ENCODE measurements at places on chromosomes 1 and 21. TPM values are rescaled to one million over a fixed set of nuclear protein-coding genes. Genes with fewer than 3 reads are reported as not detected.
A peak's percentile ranks its signal among the peaks of the same experiment; 100 is the strongest.

Gene CHIT1
- polyA plus RNA-seq: 0.57 TPM

Gene COA6
- 30.1 TPM for polyA plus RNA-seq

Gene PSMD4
- 69.6 TPM for polyA plus RNA-seq

Gene OR6K3
- polyA plus RNA-seq: not detected

Gene ARMH1
- 1.0 TPM for polyA plus RNA-seq

Gene TNFRSF14
- 11.3 TPM for polyA plus RNA-seq

Gene EVI5
- polyA plus RNA-seq: 13.4 TPM

GRCh38 chr1:1237874-1238701, 6.1 kb downstream of the B3GALT6 start:
- no peak for DNase-seq

GRCh38 chr1:231699784-231700183, 73.2 kb downstream of the DISC1 start:
- no peak for DNase-seq

DNA sequence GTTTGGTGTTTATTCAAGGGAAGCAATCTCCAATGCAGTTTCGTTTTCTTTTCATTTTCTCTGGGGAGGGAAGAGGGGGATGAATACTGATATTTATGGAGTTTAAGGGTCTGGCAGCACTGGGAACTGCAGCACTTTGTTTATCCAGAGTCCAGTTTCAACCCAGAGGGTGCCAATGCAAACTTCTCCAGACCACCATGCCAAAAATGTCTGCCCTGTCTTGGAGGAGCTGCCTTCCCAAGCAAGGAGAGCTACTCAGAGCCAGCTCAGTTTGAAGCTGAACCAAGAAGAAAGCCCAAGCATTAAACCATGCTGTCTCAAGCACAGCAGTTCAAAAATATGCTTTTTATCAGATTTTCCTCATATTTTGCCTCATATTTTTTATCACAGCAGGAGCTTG, 589.7 kb downstream of the LMO4 start:
- DNase-seq: no peak

GRCh38 chr1:55822891-55823290, 607.7 kb upstream of the USP24 start:
- DNase-seq: no peak

DNA sequence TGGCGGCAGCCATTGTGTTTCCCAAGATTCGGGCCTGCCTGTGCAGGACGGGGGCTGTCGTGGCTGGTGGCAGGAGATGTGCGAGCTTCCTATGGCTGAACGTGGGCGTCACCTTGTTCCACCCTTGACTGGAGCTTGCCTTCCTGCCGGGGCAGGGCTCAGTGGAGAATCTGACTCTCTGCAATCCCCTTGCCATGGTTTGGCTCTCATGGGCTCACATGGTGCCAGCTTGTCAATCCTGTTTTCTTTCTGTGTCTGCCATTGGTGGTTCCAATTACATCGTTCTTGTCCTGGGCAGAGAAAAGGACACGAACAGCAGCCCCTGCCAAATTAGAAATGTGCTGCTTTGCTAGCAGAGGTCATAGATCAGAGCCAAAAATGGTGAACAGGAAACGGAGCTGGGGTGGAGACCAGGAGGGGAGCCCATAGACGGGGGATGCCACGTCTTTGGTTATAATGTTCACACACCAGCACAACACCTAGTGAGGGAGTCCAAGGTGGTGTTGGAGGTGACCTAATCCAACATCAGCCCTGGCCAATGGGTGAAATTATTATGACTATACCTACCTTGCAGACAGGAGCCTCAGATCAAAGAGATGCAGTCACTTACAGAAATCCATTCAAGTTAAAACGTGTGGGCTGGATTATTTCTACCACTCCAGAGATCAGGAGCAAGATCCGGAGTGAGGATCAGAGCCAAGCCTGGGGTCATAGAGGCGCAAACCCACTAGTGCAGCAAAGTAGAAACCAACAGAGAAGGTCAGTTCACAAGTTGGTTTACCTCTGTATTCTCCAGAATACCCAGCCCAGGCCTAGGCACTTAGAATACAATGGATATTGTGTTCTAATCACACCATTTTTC, 253.1 kb downstream of the SIPA1L2 start:
- DNase-seq: no peak

DNA sequence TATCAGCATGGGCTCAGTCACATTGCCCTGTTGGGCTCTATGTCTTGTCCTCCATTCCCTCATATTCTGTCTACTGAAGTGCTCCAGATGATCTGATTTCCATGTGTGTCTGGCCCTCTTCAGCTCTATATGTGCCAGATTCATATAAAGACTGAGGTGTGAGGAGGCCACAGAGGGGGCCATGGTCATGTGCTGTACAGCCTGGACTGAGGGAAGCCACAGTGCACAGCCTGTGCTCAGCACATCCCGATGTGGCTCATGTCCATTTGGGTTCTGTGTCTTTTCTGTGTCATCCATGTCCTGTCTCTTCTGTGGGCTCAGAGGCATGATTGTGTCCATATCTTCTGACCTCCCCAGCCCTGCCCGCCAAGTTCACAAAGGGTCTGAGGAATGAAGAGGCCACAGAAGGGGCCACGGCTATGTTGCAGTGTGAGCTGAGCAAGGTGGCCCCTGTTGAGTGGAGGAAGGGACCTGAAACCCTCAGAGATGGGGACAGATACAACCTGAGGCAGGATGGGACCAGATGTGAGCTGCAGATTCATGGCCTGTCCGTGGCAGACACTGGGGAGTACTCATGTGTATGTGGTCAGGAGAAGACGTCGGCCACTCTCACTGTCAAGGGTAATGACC, 97.0 kb downstream of the OBSCN start:
- no peak for DNase-seq

- no peak for DNase-seq
Measured at GRCh38 chr1:145719230-145720079, at the start of gene CD160. Gene CD160 (plus strand): TSS chr1:145719499. CDS start chr1:145728328, 8,829 bp downstream.

- DNase-seq: no peak
Measured at GRCh38 chr21:36183144-36183795, 26.6 kb downstream of the DOP1B start.

- no peak for DNase-seq
Measured at GRCh38 chr1:16293538-16293937, 56.6 kb upstream of the CPLANE2 start.

DNA sequence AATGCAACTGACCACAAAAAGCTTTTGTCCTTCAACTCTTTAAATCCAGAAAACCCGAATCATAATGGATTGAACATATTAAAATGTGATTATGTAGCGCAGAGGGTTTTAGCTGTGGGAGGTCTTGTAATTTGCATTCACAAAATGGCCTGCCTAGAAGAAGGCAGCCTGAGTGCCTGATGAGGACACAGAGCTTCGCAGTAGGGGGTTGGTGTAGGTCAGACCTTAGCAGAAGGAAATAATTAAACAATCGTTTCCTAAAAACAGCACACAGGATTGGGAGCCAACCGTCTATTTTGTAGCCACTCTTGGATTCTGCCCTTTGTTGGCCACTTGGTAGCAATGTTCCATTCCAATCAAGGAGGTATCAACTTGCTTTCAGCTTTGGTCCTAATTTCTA, 195.7 kb upstream of the KIAA0040 start:
- DNase-seq: no peak

DNA sequence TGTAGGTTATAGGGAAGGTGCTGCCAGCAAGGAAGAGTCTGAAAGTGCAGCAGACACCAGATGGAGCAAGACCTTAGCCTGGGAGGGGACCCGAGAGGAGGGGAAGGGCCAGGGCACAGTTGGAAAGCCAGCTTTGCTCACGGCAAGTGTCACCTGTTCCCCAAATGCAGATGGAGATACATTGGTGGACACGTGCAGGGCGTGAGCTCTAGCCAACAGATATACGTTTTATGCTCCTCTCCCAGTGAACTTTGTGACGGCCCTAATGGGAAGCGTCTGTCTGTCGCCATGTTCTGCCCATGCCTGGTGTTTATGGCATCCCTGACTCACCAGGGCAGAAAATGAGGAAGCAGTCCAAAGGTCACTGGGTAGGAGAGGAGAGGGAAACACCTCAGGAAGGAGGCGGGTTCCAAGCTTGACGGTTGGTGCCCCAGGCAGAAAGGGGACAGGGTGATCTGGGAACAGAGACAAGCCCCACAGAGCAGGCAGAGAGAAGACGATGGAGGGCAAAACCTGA, 7.6 kb downstream of the GPA33 start:
- DNase-seq: no peak

DNA sequence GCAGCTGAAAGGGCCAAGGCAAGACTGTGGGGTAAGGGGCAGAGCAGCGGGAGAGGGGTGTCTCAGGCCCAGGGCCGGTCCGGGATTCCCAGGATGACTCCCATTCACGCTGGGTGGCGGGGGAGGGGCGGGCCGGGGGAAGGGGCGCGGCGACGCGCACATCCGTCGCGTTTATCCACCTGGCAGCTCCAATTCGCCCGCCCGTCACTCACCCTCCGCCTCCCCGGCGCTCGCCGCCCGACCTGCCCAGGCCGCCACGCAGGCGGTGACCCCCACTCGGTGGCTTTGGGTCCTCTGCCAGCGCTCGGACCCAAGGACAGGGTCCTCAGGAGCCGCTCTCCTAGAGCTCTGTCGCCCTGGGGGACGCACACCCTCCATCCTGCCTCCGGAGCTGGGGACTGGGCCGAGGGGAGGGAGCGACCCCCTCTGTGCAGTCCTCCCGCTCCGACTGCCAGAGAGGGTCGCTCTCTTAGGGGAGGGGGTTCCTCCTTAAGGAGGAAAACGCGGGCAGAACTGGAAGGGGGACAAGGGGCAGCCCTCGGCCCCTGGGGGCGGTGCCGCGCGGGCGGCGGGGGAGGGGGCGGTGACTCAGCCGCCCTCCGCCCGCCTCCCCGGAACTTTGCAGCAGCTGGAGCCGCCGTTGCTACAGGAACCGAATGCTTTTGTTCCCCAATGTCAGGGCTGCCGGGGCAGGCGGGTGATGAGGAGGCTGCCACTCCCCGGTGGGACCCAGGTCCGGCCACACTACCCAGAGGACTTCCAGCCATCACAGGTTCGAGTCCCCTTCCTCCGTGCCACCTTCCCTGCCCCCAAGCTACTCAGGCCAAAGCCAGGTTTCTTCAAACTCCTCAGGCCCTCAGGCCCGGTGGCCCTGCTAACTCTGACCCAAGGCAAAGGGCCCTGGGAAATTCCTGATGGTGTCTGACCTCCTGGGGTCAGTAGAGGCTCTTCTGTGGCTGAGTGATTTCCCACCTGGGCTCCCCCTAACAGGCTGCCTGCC, 3.4 kb downstream of the ADGRB2 start:
- no peak for DNase-seq

- no peak for DNase-seq
Measured at GRCh38 chr1:113256348-113256729, 134.0 kb upstream of the MAGI3 start.

- peak; percentile 66 for DNase-seq
Measured at GRCh38 chr1:51236531-51237350, 668 bp downstream of the RNF11 start.

DNA sequence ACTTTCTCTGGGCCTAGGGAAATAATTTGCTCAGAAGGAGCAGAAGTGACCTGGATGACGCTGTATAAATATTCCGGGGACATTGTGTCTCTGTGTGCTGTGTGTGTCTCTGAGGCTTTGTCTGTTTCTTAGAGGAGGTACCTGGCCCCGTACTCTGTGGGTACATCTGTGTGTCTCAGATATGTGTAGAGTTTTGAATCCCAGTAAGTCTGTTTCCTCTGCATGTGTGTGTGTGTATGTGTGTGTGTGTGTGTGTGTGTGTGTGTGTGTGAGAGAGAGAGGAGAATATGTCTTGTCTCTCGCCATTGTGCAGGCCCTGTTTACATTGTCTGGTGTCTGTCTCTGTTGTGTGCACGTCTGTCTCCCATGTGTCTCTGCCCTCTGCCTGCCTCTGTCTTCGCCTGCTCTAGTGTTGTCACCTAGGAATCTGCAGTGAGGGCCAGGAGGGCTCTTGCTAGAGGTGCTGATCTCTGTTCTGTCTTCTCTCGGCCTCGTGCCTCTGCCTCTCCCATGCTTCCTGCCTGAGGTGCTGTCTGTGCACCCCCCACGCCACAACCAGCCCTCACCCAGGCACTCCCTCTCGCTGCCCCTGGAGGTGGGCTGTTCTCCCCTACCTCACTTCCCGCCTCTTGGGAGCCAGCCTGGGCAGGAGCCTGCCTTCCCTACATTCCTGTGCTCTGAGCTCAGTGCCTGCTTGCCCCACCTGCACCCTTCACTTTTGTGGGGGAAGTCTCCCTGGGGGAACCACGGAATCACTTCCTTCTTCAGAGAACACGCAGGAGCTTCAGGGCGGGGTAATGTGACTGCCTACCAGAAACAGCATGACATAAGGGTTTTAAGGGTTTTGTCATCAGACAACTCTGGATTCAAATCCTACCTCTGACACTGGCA, 5.9 kb downstream of the MAP7D1 start:
- no peak for DNase-seq

- no peak for DNase-seq
Measured at GRCh38 chr1:221778535-221779142, 36.8 kb upstream of the DUSP10 start.

DNA sequence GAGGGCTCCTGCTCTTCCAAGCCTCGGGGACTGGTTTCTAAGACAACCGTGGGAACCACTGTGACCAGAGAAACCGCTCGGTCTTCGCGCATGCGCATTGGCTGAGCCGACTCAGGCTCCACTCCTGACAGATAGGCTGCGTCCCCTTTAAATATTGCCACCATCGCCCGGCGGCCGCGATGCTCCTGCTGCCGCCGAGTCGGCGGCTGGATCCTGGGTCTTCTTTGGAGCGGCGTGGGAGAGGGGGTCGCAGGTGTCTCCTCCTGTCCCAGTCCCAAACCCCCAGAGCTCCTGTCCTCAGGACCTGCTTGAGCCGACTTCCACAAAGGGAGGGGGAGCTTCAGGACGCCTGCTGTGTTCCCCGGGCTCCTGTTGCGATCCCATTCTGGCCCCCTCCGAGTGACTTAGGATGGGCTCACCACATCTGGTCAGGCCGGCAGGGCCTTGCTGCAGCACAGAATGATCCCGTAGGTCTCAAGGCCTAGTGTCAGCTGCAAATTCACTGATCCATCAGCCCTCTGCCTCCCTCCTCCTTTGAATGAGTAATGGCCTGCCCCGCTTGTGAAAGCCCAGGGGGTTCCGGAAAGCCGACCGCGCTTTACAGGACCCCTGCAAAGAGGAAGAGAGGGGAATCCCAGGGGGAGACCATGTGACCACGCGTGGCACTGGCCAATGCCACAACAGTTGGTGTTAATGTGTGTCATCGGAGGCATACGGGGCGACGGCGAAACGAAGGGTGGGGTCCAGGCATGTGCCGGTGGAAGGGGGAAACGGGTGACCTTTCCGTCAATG, 683.2 kb upstream of the TPTE start:
- DNase-seq: no peak

DNA sequence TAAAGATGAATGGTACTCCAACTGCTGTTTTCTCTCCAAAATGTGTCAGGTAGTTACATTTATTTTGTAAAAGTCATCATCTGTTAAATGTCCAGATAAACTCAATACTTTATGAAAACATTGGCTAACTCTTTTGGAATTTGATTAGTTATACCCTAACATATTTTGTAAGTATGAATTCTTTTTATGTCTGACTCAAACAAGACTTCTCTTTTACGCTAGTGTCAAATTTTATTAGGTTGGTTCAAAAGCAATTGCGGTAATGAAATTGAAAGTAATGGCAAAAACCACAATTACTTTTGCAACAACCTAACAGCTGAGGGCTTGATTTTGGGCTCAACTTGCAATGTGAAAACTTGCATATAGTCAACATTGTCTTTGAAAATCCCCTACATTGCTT, 41.0 kb upstream of the USP25 start:
- DNase-seq: no peak

Data from muscle of arm (tissue), 14 donors.